ENCODE measurements at places on chromosomes 3 and 15.

DNA sequence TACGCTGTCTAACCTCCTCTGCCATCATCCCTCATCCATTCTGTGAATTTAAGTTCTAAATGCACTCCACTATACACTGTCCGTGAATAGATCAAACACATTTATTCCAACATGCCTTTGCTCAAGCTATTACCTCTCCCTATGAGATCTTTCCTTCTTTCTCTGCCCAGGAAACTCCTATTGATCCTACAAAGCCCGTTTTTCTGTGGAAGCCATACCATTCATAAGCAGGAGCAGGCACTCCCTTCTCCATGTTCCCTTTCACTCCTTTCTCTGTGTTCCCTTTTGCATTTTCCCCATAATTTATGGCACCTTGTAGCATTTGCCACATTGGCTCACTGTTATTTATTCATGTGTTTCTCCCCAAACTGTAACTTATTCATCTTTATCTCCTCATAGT lies 501.6 kb downstream of the MAGI1 start:
- DNase-seq, result no peak

DNA sequence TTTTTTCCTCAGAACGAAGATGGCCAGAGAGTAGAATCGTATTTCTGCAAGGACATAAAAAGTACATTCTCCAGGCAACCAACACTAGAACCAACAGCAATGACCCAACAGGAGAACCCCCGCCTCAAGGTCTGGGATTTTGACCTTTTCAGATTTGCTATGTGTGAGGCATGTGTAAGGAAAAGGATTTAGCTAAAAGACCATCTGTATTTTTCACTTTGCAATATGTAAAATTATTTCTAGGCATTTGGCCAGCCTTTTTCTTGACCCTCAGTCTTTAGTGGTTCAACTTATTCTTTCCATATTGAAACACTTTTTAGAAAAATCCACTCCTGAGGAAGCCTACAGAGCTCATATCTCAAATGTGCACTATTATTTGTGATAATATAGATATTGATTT lies 219.2 kb upstream of the GOLGA6L4 start:
- DNase-seq, result no peak

- DNase-seq, result no peak
Measured at GRCh38 chr15:83685916-83686332, 32.0 kb downstream of the ADAMTSL3 start.

GRCh38 chr15:85676342-85677098 lies 118.2 kb downstream of the KLHL25 start:
- no peak for DNase-seq

DNA sequence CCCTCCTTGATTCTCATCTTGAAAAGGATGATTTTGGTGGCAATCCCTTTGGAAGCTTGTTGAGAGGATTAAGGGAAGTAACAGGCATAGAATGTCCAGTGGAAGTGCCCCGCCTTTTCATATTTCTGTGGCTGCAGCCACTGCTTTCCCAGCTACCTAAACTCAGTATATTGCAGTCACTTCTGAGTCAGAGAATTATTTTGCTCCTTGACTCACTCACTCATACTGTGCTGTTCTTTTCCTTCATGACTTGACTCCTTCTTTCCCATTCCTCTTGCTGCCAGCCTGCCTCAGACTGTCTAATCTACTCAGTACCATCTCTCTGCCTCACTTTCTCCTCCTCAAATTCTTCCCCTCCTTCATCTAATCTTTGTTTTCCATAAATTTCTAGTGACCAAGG lies 26.5 kb upstream of the POLR2M start:
- DNase-seq, result no peak

DNA sequence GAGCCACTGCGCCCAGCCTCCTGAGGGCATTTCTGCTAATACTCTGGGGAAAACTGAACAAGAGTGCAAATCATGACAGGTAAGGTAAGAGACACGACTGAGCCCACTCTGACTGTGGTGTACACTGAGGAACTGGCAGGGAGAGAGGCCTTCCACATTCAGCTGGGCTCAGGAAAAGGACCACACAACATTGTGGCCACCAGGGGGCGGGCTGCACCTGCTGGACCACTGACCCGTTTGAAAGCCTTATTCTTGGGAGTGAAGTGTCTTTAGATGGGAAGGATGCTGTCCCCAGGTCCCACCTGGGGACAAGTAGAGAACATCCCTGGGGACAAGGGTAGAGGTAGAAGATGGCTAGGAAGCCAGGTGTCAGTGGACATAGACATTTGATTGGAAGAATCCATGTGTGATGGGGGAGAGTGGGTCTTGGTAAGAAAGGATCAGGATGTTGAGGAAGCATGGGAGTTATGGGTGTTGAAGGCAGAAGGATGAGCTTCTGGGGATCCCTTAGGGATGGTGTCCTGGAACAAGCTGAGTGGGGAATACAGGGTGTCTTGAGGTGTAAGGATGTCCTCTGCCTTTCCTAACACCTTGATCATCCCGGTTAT lies 6.2 kb upstream of the CTDSPL start:
- DNase-seq, result peak; percentile 80

DNA sequence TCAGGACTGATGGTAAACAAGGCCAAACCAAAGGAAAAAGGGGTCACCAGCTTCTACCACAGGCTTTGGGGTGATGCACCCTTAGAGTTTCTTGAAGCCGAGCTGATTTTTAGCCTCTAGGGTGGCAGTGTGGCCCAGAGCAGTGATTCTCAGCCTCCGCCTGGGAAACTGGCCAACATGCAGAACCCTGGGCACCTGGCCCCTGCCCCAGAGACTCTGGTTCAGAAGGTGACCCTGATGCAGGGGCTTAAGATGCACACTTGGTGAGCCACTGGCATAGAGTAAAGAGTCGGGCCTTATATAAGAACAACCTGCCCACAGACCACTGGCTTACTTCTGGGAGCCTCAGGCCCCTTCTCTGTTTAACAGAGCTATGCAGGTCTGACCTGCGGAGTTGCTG lies 44.5 kb downstream of the SYNM start:
- DNase-seq, result no peak

GRCh38 chr3:170734735-170735065 lies 135.3 kb downstream of the RPL22L1 start:
- DNase-seq, result no peak

- no peak for DNase-seq
Measured at GRCh38 chr3:113557374-113557773, 25.0 kb downstream of the SIDT1 start.

- DNase-seq, result no peak
Measured at GRCh38 chr3:2024713-2025112, 74.0 kb upstream of the CNTN4 start.

DNA sequence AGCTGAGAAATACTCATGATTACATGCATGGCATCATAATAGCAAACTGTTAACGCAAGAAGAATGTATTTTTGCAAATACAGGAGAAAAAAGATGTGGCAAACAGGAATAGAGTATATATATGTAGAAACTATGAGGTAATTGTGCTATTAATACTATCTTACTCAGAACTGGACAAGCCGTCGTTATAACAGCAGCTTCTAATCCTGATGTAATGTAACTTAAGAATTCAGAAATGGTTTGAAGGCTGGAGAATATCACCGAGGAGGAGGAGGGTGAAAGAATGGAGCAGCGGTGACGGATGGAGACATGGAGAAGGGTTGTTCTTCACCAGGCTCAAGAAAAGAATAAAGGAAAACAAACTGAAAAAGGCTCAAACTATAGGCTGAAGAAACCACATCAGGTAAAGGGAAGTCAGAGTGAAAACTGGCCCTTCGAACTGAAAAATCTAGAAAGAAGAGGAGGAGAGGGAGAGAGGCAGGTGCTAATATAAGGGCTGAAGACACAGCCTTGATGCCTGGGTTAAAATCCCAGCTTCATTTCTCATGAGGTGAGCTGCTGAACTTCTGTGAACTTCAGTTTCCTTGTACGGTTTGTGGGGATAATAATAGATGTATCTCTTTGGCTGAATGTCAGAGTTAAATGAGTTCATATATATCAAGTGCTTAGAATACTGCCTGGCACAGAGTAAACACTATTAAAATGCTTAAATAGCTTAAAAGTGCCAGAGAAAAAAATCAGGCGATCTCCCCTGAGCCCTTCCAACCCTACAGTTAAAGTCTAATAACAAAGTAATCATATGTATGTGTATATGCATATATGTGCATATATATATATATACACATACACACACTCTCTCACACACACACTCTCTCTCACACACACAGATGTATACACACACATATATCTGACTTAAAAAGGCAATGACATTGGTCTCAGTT lies 43.9 kb downstream of the GOLIM4 start:
- DNase-seq, result no peak

DNA sequence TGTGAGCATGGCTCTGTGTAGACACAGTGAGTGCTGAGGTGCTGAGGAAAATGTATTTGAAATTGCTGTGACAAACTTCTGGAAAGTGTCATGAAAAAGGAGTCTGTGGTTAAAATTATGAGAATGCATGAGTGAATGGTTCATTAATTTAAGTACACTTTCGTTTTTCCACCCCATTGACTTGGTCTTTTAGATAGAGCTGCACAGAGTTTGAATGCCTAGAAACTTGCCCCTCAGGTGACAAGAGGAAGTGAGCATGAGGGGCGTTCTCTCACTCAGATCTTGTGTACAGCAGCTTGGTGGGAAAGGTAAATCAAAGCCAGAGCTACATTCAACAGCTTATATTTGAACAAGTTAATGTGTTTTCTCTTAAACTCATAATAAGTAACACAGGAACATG lies 296.8 kb downstream of the WDR72 start:
- no peak for DNase-seq

DNA sequence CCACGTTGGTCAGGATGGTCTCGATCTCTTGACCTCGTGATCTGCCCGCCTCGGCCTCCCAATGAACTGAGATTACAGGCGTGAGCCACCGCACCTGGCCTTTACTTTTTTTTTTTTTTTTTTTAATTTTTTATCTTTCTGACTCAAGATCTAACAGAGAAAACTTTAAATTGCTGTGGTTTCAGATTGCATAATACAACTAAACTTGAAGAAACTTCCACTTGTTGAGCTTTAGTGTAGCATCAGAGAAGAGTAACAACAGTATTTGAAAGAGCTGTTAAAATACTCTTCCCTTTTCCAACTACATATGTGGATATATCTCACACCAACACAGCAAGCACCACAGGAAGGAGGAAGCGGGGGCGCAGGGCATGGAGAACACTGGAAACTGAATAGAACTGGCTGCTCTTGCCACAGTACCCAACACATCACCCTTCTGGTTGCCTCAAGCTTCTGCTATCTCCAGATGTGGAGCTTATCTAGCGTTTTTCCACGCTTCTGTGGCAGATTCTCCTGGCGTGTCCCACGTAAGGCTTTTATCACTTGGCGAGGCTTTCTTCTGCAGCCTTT lies 45.4 kb downstream of the MAP6D1 start:
- no peak for DNase-seq

DNA sequence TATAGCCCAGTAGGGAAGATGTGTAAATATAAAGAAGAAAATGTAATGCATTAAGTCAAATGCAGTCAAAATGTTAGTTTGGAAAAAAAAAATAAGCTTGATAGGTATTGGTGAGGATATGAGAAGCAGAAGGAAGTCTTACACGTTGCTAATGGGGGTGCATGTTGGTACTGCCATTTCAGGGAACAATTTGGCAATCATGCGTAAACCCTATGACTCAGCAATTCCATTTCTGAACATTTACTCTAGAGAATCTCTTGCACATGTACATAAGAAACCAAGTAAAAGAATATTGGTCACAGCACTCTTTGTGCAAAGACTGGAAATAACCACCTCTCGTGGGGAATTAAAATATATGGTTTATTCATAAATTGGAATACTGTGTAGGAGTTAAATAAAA lies 35.5 kb upstream of the TIMP4 start:
- DNase-seq, result no peak

DNA sequence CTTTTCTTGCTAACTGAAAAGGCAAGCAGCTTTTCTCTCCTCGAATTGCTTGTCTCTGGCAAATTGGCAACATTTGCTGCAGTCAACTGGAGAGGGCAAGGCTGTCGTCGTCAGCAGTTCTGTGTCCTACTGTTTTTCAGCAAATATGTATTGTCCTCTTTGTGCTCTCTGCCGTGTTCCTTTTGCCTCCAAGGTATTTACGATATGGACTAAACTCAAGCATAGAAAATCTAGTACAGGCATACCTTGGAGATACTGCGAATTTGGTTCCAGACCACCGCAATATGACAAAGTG lies 558 bp upstream of the SLC30A4 start:
- no peak for DNase-seq

GRCh38 chr3:128448491-128448890 lies 18.2 kb downstream of the DNAJB8 start:
- DNase-seq, result no peak

DNA sequence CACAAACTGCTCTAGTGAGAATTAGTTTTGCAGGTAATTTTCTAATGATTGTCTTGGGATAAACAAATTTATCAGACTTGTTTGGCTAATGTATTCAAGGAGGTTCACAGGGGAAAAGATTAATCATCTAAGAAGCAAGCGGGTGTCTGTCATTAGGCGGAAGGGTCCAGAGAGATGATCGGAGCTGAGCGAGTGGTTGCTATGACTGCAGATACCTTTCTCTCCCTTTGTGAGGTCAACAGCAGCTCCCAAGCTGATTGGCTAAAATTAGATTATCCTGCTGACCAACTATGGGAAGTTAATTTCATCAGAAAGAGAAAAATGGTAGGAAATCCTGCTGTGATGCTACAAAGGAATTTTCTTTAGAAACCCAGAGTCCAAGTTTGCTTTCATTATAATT lies 276.0 kb downstream of the SOX2 start:
- no peak for DNase-seq

- no peak for DNase-seq
Measured at GRCh38 chr15:31265090-31265870, 61.4 kb upstream of the KLF13 start.

DNA sequence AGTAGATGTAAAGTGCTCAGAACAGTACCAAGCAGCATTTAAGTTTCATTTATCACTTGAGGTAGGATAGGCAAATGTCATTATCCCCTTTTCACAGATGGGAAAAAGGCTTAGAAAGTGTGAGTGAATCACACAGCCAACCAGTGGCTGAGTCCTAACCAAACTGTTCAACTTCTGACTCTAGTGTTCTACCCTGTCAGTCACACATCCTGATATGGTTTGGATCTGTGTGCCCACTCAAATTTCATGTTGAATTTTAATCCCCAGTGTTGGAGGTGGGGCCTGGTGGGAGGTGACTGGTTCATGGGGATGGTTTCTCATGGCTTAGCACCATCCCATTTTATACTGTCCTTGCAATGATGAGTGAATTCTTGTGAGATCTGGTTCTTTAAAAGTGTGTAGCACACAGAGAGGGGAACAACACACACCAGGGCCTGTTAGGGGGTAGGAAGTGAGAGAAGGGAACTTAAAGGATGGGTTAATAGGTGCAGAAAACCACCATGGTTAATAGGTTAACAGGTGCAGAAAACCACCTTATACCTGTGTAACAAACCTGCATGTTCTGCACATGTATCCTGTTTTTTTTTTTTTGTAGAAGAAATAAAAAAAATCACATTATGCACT lies 304.7 kb downstream of the SUCLG2 start:
- peak; percentile 46 for DNase-seq

- DNase-seq, result no peak
Measured at GRCh38 chr3:118991775-118992174, 42.9 kb downstream of the IGSF11 start.

- no peak for DNase-seq
Measured at GRCh38 chr3:151265166-151265565, 13.2 kb downstream of the P2RY14 start.
